ENCODE measurements at places on chromosomes 7 and 10.
A peak's percentile ranks its signal among the peaks of the same experiment; 100 is the strongest.

- no peak for DNase-seq
These were observed 11.3 kb downstream of the PPP1R3C start for GRCh38 chr10:91621483-91622113.

DNA sequence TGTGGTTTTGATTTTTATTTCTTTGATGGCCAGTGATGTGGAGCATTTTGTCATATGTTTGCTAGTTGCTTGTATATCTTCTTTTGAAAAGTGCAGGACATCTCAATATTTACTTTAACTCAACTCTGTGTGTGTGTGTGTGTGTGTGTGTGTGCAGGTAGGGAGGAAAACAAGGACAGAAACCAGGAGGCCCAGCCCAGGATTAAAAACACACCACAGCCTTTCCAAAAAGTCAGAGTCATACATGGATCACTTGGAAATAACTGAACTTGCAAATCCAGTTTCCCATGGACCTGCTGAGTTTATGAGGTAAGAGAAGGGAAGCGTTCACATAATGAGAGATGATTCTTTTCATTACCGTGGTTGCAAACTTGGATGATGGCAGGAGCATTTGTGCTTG is 189.9 kb upstream of the LYZL1 start:
- DNase-seq = no peak

DNA sequence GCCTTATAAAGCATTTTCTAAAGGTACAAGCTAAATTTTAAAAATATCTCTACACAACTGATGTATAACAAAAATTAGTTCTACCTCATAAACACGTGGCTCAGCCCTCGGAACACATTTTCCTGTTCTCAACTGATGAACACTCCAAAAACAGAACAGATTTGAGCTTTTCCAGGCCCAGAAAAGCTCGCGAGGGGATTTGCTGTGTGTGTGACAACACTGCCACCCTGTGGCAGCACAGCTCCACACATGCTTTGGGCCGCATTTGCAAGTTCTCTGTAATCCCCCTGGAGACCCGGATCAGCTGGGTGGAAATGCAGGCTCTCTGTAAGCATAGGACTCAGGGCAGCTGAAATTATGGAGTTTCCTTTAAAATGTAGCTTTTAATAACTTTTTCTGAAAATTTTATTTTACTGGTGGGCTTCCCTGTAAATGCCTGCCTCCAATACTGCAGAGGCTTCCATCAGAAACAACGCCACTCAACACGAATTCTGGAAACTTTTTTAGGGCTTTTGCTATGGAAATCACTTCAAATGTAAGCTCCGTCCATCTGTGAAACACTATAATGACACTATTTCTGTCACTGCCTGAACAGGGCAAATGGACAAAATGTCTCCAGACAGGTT is 155.5 kb downstream of the COBL start:
- peak; percentile 47 for DNase-seq

GRCh38 chr7:83413424-83413823 is 235.5 kb downstream of the SEMA3E start:
- DNase-seq = no peak

- no peak for DNase-seq
These were observed 348.5 kb downstream of the GRID1 start for GRCh38 chr10:86017841-86018734.

- no peak for DNase-seq
These were observed 9.6 kb downstream of the PKD1L1 start for GRCh38 chr7:47938574-47939165.

GRCh38 chr7:130359276-130359857 is 14.8 kb downstream of the CPA5 start:
- no peak for DNase-seq

GRCh38 chr10:133159950-133160825 is at the start of gene KNDC1:
Gene KNDC1, plus strand, starts transcription at chr10:133160219. Its CDS starts 249 bp downstream, at chr10:133160468.
- DNase-seq = no peak

DNA sequence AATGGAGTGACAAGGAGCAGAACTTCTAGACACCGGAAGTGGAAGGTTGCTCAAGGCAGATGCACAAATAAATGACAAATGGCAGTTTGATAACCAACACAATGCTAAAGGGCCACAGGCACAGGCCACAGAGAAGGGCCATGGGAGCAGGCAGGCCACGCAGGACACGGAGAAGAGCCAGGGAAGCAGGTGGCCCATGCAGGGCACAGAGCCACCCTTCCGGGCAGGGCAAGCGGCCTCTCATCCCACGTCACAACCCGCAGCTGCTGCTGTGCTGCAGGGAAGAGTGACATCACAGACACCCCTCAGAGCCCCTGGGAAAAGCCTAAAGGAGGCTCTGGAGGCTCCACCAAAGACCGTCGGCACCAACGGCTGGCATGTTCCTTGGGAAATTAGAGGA is 328.5 kb downstream of the PTPRN2 start:
- DNase-seq = no peak

DNA sequence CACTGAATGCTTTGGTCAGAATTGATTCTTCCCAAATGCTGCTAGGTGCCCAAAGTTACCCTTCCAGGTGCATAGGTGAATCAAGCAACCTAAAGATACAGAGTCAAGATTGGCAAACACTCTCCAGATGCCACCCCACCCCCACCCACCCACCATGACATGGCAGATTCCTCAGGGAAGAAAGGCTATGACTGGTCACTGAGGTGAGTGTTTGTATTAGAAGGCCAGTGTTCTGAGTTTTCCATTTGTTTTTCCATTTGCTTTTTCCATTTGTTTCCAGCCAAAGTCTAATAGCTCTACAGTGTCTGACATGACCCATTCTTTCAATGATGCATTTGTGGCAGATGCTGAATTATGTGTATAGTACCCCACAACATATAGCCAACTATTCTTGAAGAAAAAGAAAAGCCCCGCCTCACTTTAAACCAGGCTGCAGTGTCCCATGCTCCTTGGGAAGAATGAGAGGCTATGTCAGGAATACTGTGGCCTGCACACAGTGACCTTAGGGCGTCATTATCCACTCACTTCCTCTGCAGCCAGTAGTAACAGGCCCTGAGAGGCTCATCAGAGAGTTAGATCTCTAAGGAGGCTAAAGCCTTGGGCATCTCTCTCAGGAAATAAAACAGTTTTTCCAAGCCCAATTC is 16.1 kb upstream of the HIBADH start:
- DNase-seq = no peak

DNA sequence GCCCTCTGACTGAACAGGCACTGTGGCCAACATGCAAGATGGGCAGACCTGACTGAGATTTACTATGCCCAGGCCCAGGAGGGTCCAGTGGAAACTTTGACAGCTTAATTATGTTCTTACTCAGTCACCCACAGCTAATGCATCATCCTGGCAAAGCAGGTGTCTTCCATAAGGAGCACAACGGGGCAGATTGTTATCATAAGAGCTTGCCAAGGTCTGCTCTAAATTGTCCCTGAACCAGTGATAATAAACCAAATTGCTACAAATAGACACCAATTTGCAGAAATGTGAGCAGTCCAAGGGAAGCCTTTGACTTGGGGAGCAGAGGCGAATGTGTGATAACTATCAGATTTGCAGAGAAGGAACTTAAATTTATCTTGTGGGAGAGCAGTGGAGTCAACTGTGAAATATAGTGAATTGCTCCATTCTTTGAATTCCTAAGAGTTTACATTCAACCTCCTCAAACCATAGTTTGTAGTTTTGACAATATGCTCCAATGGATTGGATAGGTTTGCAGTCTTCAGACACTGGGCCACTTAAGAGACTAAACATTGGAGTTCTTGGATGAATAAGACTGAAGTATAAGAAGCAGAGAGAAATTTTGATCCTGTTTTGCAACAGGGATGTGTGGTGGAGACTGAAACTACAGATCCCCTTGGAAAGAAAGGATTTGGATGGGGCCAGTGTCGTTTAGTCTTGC is 494.7 kb downstream of the CCSER2 start:
- no peak for DNase-seq

DNA sequence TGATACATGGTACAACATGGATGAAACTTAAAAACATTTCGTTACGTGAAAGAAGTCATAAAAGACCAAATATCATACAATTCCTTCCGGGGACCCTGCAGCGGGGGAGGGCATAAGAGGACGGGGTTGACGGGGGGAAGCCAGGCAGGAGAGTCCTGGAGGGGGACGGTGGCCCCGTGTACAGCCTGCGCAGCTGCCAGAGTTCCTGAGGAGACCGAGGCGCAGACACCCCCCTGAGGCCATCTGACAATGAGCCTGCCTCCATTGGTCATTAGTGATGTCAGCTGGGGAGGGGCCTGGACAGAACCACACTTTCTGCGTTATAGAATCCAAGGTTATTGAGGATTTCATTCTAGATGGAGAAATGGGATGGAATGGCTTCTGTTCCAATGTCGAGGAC is 47.2 kb downstream of the PRKAG2 start:
- no peak for DNase-seq

DNA sequence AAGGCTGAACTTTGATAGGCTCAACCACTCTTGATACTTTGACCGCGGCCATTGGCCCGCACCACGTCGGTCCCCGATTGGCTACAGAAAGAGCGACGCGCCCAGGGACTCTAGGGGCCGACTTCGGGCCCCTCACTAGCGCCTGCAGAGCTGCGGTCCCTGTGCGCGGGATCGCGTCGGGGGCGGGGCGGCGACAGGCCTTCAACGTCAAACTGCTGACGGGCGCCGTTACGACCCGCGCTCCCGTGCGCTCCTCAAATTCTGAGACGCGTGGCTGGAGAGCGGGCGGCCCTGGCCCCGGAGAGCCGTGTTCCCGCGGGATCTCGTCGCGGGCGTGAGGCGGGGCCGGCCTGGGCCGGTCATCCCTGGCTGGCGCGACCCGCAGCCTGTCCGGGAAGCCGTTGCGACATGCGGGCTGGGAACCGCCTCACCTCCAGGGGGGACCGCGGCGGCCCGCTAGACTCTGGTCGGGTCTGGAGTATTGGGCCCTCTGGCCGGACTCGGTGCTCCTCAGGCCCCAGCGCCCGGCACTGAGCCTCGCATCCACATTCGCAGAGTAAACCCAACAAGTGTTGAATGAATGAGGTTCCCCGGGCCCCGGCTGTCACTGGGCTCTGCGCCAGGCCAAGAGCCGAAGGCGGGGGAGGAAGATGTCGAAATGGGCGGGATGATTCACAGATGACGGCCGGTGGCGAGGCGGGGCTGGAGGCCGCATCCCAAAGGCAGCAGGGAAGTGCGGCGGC is 643 bp upstream of the SLC25A28 start:
- peak; percentile 73 for DNase-seq

- no peak for DNase-seq
These were observed 50.5 kb upstream of the MRLN start for GRCh38 chr10:59803714-59804113.

- no peak for DNase-seq
These were observed 78.8 kb upstream of the LRRN3 start for GRCh38 chr7:111012149-111012548.

- DNase-seq = no peak
These were observed 32.9 kb upstream of the SLF2 start for GRCh38 chr10:100879741-100880360.

GRCh38 chr7:133763076-133763640 is 364.0 kb upstream of the LRGUK start:
- DNase-seq = no peak

- DNase-seq = no peak
These were observed at the start of gene KCP for GRCh38 chr7:128910569-128910945. Gene KCP, minus strand, starts transcription at chr7:128910709. Its CDS starts 33 bp downstream, at chr7:128910676.

GRCh38 chr7:159050704-159051103 is 94.0 kb downstream of the VIPR2 start:
- DNase-seq = no peak

DNA sequence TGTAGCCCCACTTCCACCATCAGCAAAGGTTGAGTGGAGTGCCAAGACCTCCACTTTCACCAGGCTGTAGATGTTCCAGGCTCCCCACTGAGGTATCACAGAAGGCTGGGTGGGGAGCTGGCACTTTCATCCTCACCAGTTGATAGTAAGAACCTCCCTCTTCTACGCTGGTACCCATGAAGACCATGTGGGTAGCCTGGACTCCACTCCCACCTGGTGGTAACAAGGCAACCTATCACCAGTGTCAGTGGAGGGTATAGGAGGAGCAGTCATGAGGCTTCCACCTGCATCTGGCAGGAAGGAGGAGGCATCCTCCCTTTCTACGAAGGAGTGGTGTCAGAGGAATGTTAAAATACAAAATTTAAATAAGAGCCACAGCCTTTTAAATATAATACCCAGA is 4.4 kb downstream of the SMIM30 start:
- no peak for DNase-seq

DNA sequence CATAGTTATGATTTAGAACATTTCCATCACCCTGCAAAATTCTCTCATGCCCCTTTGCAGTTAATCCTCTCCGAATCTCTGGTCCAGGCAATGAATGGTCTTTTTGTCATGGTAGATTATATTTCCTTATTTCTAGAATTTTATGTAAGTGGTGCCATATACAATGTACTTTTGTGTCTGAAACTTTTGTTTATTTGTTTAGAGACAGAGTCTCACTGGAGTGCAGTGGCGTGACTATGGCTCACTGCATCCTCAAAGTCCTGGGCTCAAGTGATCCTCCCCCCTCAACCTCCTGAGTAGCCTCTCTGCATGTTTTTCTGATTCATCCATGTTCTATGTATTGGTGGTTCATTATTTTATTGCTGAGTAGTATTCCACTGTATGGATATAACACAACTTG is 23.2 kb upstream of the PDK4 start:
- DNase-seq = no peak

GRCh38 chr7:108002726-108003598 is at the start of gene LAMB1:
Gene LAMB1, minus strand, starts transcription at chr7:108003161. Its CDS starts 276 bp downstream, at chr7:108002885.
- DNase-seq = no peak

- no peak for DNase-seq
These were observed at the start of gene AIFM2 for GRCh38 chr10:70132098-70133029. Gene AIFM2, minus strand, starts transcription at chr10:70132825. Its CDS starts 8,741 bp downstream, at chr10:70124084.

GRCh38 chr7:148959726-148960125 is 68.6 kb downstream of the PDIA4 start:
- DNase-seq = no peak

DNA sequence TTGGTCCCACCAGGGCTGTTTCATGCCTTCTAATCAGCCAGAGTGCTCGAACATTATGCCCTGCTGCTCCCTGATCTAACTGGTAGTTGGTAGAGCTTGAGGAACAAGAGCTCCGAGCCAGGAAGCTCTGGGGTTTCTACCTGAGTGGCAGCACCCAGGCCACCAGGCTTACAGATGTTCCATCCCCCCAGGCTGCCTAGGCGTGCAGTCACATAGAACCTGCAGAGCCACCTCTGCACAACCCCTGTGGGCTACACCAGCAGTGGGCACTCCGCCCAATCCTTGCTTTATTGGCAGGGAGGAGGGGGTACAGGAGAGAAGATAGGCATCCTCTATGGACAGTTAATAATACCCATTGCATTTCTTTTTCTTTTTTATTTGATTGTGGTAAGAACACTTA is 21.8 kb downstream of the MAP3K8 start:
- peak; percentile 16 for DNase-seq

Data from naive thymus-derived CD4-positive, alpha-beta T cell (primary cell).